ENCODE measurements at places on chromosomes 2 and 18.

DNA sequence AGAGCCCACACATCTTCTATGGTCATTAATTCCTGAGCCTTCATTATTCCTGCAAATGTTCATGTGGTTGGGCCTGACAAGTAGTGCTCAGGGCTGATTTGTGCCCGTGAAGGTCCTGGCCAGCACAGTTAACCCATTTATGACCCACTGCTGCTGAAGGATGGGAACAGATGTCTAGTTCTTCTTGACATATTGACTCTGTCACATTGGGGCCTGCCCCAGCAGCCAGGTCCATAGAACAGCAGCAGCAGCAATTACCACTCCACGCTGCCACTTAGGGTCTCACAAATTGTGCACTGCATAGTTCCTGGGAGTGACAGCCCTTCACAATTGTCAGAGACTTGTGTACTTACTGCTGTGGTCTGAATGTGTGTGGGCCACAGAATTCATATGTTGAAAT lies 442.3 kb upstream of the RGPD4 start:
- no peak for DNase-seq

DNA sequence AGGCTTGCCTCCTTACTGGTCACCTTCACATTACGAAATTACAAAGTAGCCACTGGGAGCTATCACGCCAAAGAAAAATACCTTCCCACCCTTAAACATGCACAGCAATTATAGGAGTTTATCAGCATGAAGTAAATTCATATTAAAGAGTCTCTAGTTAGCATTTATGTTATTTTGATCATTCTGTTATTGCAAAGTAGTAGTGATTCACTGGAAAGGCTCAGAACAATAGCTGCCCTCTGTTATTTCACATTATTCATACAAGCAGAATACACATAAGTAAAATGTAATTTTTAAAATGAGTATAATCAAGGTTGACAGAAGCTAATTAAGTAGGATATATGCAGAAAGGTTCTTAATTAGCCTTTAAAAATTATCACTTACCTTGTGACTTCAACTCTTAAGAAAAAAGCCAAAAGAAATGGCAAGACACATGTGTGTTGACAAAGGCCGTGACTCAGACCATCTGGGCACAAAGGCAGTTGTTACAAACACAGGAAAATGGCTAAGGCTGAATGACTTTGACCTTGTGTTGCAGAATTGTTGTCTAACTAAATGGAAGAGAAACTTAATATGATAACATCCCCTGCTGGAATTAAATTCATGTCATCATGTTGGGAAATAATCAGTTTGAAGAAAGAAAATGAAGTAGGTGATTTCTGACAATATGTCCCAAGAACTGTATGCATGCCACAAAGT lies 108.3 kb downstream of the ARL6IP6 start:
- DNase-seq: no peak

- no peak for DNase-seq
Measured at GRCh38 chr2:28522481-28522880, 26.6 kb downstream of the PLB1 start.

GRCh38 chr2:27828305-27828704 lies 56.8 kb downstream of the MRPL33 start:
- DNase-seq: no peak

DNA sequence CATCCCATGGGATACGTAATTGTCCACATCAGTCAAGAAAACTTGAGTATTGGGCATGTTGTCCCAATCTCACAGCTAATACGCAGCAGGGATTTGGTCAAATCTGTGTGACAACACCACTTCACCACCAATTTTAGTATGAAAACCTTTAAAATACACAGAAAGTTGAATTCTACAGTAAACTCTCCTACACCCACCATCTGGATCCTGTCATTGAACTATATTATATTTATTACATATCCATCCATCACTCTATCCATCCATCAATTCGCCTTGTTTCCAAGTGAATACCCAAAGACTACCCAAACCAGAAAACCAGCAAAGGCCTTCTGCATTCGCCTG lies 846 bp upstream of the FKBP7 start:
- no peak for DNase-seq

DNA sequence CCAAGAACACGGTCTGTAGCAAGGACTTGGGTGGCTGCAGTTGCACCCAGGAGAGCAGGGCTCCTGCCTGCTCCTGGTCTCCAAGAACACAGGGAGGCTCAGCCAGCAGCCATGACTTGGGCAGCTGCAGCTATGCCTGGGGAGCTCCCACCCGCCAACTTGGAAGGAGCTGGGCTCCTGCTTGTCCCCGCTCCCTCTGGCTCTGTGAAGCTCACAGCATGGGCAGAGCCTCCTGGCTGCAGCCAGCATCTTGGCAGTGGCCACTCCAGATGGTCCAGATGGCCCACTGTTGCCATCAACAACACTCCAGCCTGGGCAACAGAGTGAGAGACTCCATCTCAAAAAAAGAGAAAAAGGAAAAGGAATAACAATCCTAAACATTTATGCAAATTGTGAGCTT lies 5.2 kb downstream of the ZSCAN30 start:
- no peak for DNase-seq

GRCh38 chr2:134262684-134263083 lies 8.8 kb downstream of the MGAT5 start:
- no peak for DNase-seq

DNA sequence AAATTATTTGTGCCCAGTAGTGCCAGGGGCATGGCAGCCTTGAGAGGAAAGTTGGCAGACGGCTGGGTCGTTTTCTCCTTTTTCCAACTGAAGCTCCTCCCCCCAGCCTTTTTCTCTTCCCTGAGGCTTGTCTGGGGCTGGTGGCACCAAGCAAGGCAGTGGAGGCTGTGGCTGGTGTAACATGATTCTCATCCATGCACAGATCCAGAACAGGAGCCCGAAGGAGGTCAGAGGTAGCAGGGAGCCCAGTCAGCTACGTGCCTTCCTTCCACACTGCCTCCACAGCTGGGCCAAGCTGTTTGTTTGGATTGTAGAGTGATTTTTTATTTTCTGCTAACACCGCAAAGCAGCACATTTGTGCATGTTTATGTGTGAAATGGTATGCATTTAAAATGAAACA lies 170.3 kb upstream of the MGAT5 start:
- no peak for DNase-seq

- DNase-seq: no peak
Measured at GRCh38 chr2:11562011-11562410, 28.2 kb downstream of the GREB1 start.

DNA sequence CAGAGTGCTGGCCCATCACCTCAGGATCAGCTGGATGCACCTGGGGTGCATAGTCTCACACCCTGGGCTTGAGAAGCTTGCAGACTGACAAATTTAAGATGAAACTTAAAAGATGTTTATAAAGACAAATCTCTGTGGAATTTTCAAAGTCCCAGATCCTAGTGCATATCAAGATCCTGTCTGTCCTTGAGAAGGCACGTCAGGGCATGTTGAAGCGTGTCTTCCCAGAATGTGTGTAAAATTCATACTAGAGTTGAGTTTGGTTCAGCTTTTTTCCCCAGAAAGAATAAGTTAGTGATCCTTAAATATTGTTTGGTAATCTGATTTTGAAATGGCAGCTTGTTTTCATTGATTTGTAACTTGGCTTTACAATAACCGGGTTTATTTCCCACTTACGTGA lies 27.5 kb downstream of the INSIG2 start:
- no peak for DNase-seq

GRCh38 chr2:146952696-146953095 lies 892.1 kb upstream of the ACVR2A start:
- DNase-seq: no peak

GRCh38 chr18:2570772-2571199 lies 519 bp downstream of the METTL4 start:
- DNase-seq: peak; percentile 63

DNA sequence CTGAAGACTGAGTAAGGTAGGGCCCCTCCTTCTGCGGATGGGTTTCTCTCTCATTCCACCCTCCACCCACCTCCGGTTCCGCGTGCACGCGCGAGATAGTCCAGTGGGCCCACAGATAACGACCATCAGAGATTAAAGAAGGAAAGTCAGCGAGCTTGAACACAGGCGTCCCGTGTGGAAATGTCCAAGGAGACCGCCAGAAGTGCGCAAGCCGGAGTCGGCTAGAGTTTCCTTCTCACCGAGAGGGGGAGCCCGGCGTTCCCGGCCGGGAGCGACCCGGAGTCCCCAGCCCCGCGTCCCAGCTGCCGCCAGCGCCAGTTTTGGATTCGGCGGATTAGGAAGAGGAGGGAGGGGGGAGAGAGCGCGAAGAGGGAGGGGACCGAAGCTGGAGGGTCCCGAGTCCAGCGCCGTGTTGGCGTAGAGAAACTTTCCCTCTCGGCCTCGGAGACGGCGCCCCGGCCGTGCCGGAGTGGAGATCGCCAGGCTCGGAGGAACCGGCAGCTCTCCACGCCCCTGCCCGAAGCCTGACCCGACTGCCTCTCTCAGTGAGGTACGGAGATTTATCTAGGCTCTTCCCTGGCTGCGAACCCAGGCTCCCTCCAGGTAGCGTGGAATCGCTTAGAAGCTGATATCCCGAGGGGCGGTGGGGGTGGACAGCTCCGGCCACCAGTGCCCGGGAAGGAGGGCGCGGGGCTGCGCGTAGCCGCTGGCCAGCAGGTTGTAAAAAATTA lies at the start of gene GULP1:
Gene GULP1, plus strand, starts transcription at position 258 of the 731 bp plus-strand sequence. CDS start 185,829 bp downstream, outside the sequence.
- peak; percentile 47 for DNase-seq

- DNase-seq: no peak
Measured at GRCh38 chr2:8597559-8598225, 84.2 kb upstream of the ID2 start.

DNA sequence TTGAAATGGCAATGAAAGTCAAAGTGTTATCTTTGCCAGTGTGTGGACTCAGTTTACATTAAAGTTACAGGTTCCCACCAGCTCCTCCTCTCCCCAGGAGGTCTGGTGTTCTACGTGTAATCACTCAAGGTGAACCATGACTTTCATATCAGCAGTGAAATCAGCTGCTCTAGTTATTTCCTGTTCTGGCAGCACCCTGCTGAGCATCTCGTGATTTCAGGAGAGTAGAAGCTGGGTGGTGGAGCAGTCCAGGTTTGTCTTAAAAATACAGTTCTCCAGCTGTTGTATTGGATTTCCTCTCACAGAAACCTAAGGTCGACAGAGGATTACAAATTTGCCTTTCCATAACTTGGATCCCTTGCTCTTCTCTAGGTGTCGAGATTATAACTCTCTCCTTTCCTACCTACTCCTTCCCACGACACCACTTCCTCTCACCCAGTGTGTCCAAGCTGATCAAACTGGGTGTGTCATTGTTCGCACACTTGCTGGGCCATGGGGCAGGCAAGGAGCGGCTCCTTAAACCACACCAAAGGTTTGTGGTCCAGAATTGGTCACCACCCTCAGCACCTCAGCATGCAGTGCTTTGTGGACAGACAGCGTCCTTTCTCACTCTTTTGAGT lies 13.0 kb upstream of the ARHGAP25 start:
- DNase-seq: no peak

- DNase-seq: no peak
Measured at GRCh38 chr18:53402670-53403069, 821.8 kb downstream of the MBD2 start.

DNA sequence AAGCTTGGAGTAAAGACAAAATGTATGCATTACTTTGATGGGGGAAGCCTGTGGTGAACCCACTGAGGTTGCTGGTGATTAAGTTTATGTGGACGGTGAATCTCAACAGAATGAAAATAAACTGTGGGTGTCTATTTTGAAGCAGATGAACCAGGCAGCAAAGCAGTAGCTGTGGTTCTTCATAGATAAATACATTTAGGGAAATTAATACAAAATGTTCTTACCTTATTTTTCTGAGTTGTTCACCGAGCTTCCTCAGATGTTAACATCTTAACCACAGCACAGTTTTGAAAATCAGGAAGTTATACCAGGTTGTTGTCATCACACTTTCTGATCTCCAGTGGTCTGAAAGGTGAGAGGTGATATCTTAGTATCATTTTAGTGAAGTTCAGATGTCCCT lies 53.9 kb downstream of the NCK2 start:
- no peak for DNase-seq

DNA sequence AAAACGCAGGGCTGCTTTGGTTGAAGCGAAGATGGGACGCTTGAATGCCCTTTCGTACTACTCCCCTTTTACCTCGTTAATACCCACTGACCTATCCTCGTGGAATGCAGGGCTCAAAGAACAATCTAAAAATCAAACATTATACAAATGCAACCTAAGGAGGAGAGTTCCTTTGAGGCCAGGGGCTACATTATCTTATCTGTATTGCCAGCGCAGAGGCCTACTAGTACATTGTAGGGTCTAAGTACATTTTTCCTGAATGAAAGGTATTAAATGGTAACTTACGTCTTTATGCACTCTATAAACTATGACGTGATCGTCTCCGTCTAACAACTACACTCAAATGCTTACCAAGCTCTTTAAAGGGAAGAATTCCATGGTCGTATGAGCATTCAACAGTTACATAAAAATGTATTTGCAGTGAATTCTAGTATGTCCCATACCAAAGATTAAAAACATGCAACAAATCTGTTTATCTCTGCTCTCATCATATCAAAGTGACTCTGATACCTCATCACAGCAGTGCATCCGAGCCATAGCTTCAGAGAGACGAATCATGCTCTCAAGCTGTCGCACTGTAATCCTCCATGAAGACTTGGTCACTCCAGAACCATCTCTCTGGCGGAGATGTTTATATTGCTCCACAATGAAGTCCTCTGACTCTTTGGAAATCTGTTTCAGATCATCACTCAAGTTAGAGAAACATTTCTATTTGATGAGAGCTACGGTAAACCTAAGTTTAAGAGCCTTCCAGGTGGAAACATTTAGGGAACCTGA lies 14.1 kb upstream of the LCT start:
- DNase-seq: no peak

- no peak for DNase-seq
Measured at GRCh38 chr2:137154946-137155345, 389.6 kb downstream of the THSD7B start.

- no peak for DNase-seq
Measured at GRCh38 chr2:122206101-122206500, 450.6 kb downstream of the TSN start.

GRCh38 chr2:53220969-53221368 lies 546.6 kb upstream of the CHAC2 start:
- no peak for DNase-seq

- no peak for DNase-seq
Measured at GRCh38 chr2:12212841-12213597, 466.6 kb downstream of the LPIN1 start.

DNA sequence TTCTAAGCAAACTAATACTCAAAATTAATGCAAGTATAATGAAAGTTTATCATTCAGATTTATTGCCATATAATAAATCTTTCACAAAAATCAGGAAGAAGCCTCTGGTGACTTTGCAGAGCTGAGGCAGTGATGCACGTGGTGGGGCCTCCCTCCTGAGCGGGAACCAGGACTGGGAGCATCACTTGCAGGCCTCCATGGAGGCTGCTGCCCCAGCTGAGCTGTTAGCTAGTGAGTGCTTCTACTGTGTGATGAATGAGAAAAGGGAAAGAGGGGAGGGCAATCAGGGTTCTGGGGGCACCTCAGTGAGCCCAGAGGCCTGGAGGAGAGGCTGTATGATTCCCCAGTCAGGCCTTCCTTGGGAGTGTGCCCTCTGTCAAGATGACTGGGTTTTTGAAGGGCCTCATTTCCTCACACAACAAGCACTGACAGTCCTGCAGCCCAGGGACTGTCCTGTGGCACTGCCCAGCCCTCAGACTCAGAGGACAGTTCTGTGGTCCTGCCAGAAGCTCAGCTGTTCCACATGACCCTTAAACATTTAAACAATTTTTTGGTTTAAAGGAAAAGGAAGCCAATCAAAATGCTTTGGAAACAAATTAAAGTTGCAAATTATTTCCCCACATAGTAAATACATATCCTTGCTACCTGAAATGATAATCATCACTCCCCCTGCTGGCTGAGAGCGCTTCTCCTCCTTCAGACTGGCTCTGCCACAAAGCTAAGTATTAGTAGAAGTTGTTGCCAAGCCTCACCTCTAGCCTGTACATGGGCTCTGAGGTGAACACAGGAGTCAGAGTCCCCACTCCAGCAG lies 90.9 kb upstream of the SMAD7 start:
- DNase-seq: no peak

GRCh38 chr2:120206022-120206581 lies 17.1 kb downstream of the TMEM185B start:
- no peak for DNase-seq

Data from A549 (cell line).